Activated T-helper 2 cell treated with anti-CD3 and anti-CD28 coated beads, Interferon-gamma antibody, Interleukin-2, Interleukin-4, amounts not matched to agents 10 μg/mL and 5 μg/mL and 100 μg/mL, durations not matched to agents 14 hours and 24 hours and 36 hours (primary cell): ENCODE measurements at places on chromosomes 5 and 9. TPM values are rescaled to one million over a fixed set of nuclear protein-coding genes. Genes with fewer than 3 reads are reported as not detected.

GRCh38 chr5:113293975-113294310, 140.8 kb downstream of the TSSK1B start:
- no peak for DNase-seq

BARHL1 gene
- not detected in 2 replicates for total RNA-seq

GRCh38 chr5:119412279-119413227, 39.7 kb upstream of the HSD17B4 start:
- no peak for DNase-seq

DNA sequence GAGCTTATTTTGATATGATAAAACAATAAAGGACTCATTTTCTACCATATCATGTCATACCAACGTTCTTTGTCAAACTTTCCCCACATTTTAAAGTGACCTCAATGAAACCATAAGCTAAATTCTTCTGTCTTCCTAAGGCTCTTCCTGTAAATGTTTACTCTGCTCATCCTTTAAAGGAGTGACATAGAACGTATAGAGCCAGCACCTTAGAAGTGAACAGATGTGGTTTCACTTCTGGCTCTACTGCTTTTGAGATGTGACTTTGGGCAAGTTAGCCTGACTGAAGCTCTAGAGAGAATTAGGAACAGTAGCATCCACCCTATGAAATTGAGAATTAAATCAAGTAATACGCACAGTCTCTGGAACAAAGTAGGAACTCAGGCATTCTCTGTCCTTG, 24.1 kb downstream of the SAR1B start:
- DNase-seq = no peak

- no peak for DNase-seq
These were observed 6.3 kb downstream of the RFESD start for GRCh38 chr5:95652849-95653248.

GRCh38 chr5:61817472-61818326, 485.6 kb downstream of the ZSWIM6 start:
- DNase-seq = no peak

GRCh38 chr5:2205185-2205585, 322.5 kb upstream of the IRX4 start:
- DNase-seq = no peak

ORM2 gene
- not detected in 2 replicates for total RNA-seq

- no peak for DNase-seq
These were observed 12.1 kb downstream of the NOL8 start for GRCh38 chr9:92312887-92313623.

DNA sequence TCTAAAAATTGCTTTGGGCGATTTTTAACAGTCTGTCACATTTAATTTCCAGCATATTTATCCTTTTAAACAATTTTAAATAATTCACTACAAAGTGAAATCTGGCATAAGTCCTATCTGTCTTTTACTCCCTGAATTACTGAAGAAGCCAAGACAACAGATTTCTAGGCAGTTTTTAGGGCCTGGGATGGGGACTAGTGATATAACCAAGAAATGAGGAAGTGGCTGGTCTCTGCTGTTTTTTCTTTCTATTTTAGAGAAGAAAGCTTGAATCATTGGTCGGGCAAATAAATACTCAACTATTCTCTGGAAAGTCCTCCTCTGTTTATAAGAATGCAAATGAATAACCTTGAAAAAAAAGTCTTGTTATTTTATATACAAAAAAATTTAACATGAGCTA, 79.7 kb upstream of the SSBP2 start:
- DNase-seq = no peak

GRCh38 chr5:51395666-51396356, 12.6 kb downstream of the ISL1 start:
- no peak for DNase-seq

CTNND2 gene
- not detected in 2 replicates for total RNA-seq

GRCh38 chr5:53333160-53333559, 147.3 kb upstream of the FST start:
- DNase-seq = no peak

PCDHGA2 gene
- 0.09 and 0.11 TPM in 2 replicates for total RNA-seq

CTSV gene
- total RNA-seq = 0.48 and 0.78 TPM in 2 replicates

GRCh38 chr5:158553962-158554336, 545.8 kb downstream of the EBF1 start:
- no peak for DNase-seq

- DNase-seq = no peak
These were observed 139.3 kb upstream of the FST start for GRCh38 chr5:53340956-53341750.

- no peak for DNase-seq
These were observed 7.8 kb upstream of the ZDHHC12 start for GRCh38 chr9:128731691-128732090.

ZNF354B gene
- 13.8 and 16.4 TPM in 2 replicates for total RNA-seq
